ENCODE measurements at places on chromosomes 11 and 22.

DNA sequence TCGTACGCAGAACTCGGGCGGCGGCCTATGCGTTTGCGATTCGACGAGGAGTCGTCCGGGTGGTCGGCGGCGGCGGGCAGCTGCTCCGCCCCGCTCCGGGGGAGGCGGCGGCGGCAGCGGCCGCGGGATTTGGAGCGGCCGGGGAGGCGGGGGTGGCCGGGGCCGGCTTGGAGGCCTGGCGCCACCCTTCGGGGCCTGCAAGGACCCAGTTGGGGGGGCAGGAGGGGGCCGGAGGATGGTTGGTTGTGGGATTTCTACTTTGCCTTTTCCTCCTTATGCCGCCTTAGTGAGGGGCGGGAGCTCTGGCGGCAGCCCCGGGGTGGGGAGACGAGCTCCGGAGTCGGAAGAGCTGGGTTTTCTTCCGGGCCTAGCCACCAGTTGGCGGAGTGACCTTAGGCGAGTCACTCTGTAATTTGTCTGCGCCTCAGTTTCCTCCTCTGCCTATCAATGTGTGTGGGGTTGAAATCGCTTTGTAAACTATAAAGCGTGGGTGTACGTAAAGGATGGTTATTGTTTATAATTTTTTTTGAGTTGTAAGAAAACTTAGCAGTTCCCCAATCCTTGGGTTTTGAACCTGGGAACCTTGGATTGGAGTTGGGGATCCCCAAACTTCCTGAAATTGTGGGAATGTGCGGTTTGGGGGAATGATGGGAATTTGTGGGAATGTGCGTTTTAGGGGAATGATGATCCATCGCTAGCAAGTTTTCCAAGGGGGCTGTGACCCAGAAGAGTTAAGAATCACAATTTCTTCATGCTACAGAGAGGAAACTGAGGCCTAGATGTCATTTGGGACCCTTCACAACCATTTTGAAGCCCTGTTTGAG is 679 bp downstream of the TUG1 start:
- H3K27ac ChIP-seq, result peak overlapping the region; percentile 98
- peaks cover 17% of the 10 kb centered on the region for H3K36me3 ChIP-seq
- peaks cover 37% of the 10 kb centered on the region for H3K4me1 ChIP-seq

DNA sequence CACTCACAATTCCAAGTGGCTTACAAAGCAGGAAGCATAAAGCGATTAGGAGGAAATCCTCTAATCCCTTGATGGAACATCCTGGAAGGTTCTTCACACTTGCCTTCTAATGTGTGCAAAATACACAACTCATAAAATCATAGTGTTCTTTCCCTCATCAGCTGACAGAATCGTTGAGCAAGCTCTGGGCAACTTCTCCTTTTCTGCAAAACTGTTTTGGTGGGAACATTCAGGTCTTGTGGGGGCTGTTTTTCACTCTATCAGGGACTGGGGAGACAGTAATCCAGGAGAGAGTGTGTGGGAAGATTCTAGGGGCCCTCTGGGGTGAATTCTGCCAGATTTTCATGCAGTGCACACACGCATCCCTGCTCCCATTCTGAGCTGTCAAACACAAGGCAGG is 53.2 kb downstream of the IRAG1 start:
- H3K27me3 ChIP-seq, result no peaks in the 10 kb centered on the region
- peaks cover 5% of the 10 kb centered on the region for H3K4me1 ChIP-seq
- H3K4me3 ChIP-seq, result no peak overlapping the region
- no peak for DNase-seq
- H3K36me3 ChIP-seq, result no peaks in the 10 kb centered on the region
- no peak overlapping the region for H3K27ac ChIP-seq

- no peak overlapping the region for H3K4me3 ChIP-seq
- DNase-seq, result no peak
- no peaks in the 10 kb centered on the region for H3K27me3 ChIP-seq
- H3K4me1 ChIP-seq, result peaks cover 29% of the 10 kb centered on the region
- H3K36me3 ChIP-seq, result no peaks in the 10 kb centered on the region
Measured at GRCh38 chr22:20011123-20011992, 5.3 kb downstream of the ARVCF start.

- no peak for DNase-seq
Measured at GRCh38 chr11:114929351-114930000, 251.1 kb downstream of the NXPE2 start.

- H3K4me1 ChIP-seq, result peaks cover 20% of the 10 kb centered on the region
- peak overlapping the region; percentile 10 for H3K27ac ChIP-seq
- no peak for DNase-seq
- no peak overlapping the region for H3K4me3 ChIP-seq
- H3K36me3 ChIP-seq, result no peaks in the 10 kb centered on the region
Measured at GRCh38 chr11:121672630-121673487, 220.1 kb upstream of the SORL1-AS1 start.

GRCh38 chr11:17275400-17276235 is 921 bp upstream of the NUCB2 start:
- peak overlapping the region; percentile 92 for H3K27ac ChIP-seq
- H3K27me3 ChIP-seq, result no peaks in the 10 kb centered on the region
- DNase-seq, result no peak
- no peaks in the 10 kb centered on the region for H3K36me3 ChIP-seq
- H3K4me1 ChIP-seq, result peaks cover 58% of the 10 kb centered on the region

- no peaks in the 10 kb centered on the region for H3K27me3 ChIP-seq
- no peak overlapping the region for H3K27ac ChIP-seq
- H3K4me1 ChIP-seq, result peaks cover 4% of the 10 kb centered on the region
- no peak for DNase-seq
- no peaks in the 10 kb centered on the region for H3K36me3 ChIP-seq
Measured at GRCh38 chr22:36180038-36180880, 19.7 kb upstream of the APOL3 start.

All from esophagus squamous epithelium (tissue), 5 donors.